T follicular helper cell (primary cell): ENCODE measurements at places on chromosomes 6 and 20.

- DNase-seq = no peak
Measured at GRCh38 chr20:4171538-4172116, 156.3 kb upstream of the RNF24 start.

- DNase-seq = no peak
Measured at GRCh38 chr20:59508729-59509128, 95.6 kb upstream of the PHACTR3 start.

- no peak for DNase-seq
Measured at GRCh38 chr20:36584018-36584481, 10.7 kb downstream of the TGIF2 start.

DNA sequence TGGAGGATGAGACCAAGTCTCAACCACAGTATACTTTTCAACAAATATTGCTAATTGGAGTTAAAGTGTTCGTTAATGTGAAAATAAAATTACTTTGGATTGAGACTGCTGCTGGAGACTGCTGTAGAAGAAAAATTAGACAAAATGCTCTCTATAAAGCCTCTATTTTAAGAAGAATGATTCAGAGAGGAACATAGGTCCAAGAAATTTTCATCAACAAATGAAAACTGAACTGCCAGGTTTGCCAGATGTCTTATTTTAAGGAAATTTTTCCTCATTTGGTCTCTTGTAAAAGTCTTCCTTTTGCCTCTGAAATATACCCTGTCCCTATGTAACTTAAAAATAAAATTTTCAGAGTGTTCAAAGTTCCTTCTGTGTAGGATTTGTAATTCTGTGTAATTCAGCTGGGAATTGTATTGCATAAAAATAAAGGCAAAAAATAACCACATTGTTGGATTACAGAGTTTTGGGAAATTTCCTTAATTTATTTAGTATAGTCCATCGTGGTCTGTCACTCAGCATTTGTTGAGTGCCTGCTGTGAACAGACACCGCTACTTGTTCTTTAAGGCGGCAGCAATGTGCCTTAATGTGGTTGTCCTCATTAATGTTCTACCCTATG, 27.4 kb downstream of the ANKS1A start:
- no peak for DNase-seq

DNA sequence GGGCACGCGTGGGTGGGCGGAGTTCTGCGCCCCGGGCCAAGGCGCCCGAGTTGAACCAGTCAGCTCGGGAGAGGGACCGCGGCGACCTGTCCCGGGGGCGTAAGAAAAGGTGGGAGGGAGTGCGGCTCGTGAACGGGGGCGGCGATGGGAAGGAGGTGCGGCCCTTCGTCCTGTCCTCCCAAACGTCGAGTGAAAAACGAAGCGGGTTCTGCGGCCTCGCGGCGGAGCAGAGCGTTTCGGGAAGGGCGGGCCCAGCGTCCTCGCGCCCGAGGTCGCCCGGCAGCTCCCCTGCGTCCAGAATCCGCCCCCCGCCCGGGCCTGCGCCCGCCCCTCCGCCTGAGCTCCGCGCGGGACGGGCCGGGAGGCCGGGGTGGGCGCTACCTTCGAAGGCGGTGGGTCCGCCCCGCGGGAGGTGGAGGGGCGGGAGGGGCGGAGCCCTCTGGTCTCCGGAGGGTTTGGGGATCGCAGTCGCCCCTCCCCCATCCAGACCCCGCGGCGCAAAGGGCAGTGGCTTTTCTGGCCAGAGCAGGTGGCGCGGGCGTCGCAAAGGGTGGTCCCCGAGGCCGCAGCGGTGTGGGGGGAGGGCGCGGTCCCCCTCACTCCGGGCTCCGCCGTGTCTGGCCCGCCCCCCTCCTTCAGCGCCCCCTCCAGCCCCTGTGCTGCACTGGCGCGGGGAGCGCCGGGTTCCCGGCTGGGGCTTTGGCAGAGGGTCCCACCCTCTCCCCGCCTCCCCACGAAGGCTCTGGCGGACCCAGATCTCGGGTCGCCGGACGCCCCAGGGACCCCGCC, 838 bp downstream of the STMN3 start:
- no peak for DNase-seq

DNA sequence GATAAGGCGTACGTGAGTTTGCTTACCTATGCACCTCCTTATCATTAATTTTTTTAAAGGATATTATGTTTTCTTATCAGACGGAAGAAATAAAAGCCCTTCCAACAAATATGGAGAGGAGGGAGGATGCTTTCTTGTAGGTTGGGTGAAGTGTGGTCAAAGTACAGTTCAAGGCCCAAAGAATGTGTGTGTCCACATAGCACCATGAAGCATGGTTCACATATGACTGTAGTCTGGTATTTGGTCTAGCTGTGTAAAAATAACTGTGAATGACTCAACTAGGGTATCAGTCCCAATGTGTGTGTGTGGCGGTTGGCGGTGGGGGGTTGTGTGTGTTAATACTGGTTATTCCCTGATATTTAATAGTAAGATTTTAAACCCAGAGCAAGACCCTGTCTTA, 212.7 kb downstream of the TMEM242 start:
- DNase-seq = no peak

DNA sequence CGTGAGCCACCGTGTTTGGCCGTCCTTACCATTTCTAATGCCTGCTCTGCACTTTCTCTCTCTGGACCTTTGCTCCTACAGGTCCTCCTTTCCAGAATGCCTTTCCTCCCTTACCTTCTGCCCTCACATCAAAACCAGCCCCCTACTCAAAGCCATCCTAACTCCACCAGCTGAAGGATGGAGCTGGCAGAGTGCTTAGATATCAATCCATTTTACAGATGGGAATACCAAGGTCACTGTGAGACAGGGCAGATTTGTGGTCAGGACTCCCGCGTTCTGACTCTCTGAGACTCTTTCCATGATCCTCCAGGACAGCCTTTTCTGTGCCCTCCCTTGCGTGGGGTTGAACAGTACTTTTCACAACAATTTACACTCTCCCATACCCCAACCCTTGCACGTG, 41.7 kb upstream of the SCRT2 start:
- DNase-seq = no peak

DNA sequence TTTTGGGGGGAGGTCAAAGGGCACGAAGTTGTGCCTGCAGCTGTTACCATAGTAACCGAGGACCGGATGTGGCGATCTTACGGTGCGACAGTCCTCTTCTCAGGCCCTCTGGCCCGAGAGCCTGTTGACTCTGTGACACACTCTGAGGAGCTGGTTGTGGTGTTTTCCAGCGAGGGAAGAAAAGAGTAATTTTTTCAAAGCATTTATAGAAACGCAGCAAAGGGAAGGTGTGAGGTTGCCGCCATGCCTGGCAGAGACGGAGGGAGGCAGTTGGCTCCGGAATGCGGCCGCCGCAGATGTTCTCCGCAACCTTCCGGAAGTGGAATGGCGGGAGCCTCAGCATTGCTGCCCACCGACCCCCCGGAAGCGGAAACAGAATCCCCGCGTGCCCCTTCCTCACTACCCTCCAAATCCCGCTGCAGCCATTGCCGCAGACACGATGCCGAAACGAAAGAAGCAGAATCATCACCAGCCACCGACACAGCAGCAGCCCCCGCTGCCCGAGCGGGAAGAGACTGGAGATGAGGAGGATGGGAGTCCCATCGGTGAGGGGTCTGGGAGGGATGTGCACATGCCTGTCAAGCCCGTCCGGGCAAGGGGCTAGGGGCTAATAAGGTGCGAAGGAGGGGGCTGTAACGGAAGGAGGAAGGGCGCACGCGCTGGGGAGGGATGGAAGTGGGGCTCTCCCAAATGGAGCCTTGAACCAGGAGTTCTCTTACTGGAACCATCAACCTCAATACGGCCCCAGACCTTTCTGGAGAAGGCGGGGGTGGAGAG, at the start of gene PRR3:
PRR3 (plus strand) TSS at position 390 of the 777 bp plus-strand sequence; CDS start at position 440, 50 bp downstream.
- peak; percentile 79 for DNase-seq

- no peak for DNase-seq
Measured at GRCh38 chr6:13191461-13191860, 136.9 kb downstream of the TBC1D7 start.

- DNase-seq = no peak
Measured at GRCh38 chr20:45061244-45061643, 39.7 kb downstream of the KCNS1 start.

GRCh38 chr6:163356324-163356723, 58.2 kb upstream of the QKI start:
- DNase-seq = no peak

GRCh38 chr6:154261688-154262397, 94.8 kb downstream of the IPCEF1 start:
- DNase-seq = no peak

- no peak for DNase-seq
Measured at GRCh38 chr20:60024801-60025200, 66.6 kb downstream of the CDH26 start.

DNA sequence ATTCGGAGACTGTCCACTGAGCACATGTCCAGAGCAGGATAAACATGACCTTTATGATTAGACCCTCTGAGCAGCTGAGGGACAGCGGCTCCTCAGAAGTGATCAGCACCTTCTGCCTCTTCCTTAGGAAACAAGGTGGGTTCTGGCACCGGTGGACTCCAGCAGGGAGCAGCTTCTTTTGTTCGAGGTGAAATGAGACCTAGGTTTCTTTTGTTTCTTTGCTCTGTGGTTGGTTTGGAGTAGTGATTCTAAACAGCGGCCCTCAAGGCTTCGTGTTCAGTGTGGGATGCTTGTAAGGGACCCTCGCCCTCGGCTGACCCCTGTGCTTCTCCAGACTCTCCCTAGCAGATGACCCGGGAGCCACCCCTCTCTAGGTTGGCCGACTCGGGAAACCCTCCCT, 14.6 kb upstream of the FRMD1 start:
- DNase-seq = no peak
